Stimulated activated CD4-positive, alpha-beta T cell treated with anti-CD3 and anti-CD28 coated beads, Interleukin-1b, Interleukin-23, amount 100 ng/mL, for 24 hours (primary cell): ENCODE measurements at places on chromosomes 4 and X.
A peak's percentile ranks its signal among the peaks of the same experiment; 100 is the strongest.

GRCh38 chrX:78321809-78322208, 5.6 kb downstream of the CYSLTR1 start:
- DNase-seq: no peak

DNA sequence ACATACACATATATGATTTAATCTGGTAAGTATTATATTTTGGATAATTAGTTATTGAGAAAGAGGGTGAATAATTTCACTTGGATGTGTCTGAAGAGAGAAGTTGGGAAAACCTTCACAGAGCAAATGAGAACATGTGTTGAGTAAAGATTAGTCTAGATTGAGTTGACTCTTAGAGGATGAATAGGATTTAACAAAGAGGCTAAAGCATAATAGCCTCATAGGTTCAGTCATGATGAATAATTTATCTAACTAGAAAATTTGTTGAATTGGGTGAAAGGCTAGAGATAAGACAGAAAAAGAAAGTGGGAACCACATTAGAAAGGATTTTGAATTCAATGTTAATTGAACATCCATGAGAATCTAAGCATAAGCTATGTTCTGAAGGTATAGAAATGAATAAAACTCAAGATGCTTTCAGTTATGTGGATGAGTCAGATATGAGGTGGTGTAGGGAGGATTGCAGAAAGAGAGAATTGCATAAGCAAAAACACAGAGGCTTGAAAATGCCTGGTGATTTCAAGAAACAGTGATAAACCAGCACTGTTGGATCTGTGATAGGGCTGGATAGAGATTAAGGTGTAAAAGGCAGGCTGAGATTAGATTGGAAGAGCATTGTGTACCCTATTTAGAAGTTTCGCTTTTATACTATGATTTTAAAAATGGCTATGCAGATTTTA, 207.6 kb upstream of the NR3C2 start:
- no peak for DNase-seq

DNA sequence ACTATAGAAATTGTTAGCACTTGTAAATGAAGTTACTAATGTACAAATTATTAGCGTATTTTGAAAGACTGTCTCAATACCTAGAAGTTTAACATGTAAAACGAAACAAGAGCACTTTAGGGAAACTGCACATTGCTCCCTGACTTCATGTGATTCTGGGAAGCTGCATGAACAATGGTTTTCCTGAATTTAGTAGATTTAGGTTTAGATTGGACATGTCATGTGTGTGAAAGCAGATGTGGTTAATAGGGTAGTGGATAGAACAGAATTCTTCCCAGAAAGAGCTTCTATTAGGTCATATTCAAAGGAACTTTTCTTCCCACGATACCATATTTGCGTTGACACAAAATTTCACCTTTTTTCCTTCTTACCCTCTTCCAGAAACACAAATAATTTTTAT, 14.9 kb upstream of the CXCL8 start:
- DNase-seq: no peak

GRCh38 chr4:169987327-169988228, 38.6 kb downstream of the MFAP3L start:
- DNase-seq: no peak

DNA sequence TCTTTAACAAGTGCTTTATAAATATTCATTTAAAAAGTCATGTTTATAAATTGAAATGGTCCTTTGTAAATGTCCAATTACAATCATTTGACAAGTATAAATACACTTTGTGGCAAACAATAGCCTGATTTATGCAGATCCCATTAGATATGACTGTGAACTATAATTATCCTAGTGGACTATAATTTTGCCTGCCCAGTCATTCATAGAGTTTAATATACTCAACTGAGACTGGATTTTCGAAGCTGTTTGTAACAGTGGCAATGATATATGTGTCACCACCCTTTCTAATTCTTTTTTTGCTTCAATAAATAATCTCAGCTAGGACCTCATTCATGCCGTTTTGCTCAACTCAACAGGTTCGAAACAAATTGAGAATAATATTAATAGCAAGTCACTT, 732.0 kb downstream of the PCDH18 start:
- DNase-seq: no peak

DNA sequence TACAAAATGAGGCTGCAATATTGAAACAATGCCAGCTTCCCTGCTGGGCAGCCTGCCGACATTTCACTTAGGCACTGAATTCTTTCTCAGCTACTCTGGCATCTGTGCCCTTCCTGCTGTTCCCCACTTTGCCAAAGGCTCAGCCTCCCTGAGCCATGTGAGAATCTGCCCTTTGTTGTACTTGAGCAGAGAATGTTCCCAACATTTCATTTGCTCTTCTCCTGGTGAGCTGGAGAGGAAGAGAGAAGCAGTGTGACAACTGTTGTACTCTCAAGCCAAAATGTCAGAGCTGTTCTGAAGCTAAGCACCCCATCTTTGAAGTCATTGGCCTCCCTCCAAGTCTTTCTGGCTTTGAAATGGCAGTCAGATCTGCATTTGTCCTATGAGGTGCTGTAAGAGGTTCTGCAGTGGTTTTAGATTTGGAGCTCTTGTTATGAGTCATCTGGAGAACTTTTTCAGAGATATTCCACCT, 32.5 kb downstream of the LANCL3 start:
- no peak for DNase-seq

DNA sequence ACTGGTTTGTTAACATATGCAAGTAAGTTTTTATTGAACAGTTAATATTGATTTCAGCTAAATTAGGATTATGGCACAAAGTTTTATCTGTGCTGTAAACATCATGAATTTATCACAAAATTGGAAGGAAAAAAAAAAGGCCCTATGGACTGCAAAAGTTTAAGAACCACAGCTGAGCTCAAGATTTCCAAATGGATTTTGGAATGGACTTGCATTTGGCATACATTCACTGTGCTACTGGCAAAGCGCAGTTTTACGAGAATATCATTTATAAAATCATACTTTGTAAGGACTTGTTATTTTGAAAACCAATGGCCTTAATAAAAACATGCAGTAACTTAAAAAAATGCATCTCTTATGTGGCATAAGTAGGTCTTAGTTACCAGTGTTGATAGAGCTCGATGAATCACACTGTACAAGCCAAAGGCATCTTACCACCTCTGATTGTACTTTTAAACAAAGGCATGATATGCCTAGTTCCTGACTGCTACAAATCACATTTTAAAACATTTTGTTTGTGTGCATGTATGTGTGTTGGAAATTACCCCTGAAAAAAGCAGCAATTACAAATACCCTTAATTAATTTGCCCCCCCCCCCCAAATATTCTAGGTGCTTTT, 58.6 kb downstream of the TAB3 start:
- DNase-seq: no peak

- DNase-seq: no peak
Measured at GRCh38 chr4:102531462-102531861, 30.3 kb downstream of the NFKB1 start.

DNA sequence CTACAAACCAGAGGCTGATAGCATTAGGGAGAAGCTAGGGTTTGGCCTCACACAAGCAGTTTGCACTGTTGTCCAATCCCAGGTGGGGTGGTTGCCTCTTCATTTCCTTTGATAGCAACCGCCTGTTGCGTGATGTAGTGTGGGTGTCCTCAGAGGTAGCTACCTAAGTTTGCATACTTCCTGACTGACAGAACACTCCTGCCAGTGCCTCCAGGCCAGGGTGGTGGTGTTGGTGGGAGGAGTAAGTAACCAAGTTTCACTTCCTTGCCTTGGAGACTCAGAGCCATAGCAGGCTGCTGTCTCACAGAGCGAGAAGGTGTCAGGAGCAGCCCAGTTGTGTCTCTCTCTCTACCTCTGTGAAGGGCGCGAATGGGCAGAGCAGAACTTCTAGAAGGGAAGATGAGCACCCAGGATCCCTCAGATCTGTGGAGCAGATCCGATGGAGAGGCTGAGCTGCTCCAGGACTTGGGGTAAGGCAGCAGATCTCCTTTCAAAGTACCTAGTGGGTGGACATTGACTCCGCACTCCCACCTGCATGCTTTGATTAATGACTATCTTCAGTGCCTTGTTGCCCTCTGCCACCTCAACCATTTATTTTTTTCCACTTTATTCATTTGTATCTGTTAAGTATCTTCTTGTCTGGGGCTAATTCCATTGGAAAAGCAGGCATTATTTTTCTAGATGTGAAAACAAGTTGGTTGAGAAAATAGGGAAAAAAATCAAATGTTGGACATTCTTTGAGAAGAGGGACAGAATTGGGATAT, at the start of gene DAPP1:
TSS of gene DAPP1 (plus strand) at position 283 of the 764 bp plus-strand sequence. CDS start at position 370, 87 bp downstream.
- peak; percentile 65 for DNase-seq

GRCh38 chr4:156771171-156771837, 200.3 kb downstream of the PDGFC start:
- DNase-seq: no peak

- DNase-seq: no peak
Measured at GRCh38 chrX:51407520-51408409, 75.1 kb downstream of the NUDT10 start.

GRCh38 chr4:178185517-178185916, 743.3 kb upstream of the AGA start:
- DNase-seq: no peak

DNA sequence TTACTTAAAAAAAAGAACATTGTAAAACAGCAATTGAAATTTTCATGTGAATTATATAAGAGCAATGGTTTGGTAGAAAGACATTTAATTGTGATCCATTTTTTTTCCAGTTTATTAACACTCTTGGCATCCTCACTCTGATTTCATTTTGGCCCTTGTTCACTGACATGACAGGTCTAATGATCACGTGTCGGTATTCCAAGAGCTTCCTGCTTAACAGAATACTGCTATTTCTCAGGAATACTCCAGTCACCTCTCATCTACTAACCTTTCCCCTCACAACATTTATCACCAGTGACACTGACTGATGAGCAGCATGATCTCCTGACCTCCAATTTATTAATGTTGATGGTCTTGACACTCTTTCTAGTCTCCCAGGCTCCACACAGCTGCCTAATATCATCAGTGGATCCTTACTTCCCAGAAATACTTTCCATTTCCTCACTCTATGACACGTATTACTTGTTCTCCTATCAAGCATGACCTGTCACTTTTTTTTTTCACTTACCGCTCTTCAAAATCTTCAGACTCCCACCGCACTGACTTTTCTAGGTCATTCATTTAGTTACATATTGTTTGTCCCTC, 847.8 kb upstream of the SLIT2 start:
- no peak for DNase-seq

DNA sequence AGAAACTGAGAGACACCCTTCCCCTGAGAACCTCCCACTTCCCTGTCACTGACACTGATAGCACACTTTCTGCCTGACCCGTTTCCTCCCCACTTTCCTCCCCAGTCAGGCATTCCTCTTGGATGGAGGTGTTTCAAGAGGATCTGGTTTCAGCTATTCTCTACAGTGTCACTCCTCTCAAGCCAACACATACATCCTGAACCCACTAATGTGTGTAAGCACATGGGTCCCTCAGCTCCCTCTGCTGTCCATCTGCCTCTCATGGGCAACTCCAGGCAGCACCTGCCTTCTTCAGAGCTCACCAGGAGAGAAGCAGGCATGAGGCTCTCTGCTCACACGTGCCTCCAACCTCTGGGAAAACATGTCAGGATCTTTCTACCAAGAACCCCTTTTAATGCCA, 207.6 kb downstream of the NAF1 start:
- DNase-seq: no peak

DNA sequence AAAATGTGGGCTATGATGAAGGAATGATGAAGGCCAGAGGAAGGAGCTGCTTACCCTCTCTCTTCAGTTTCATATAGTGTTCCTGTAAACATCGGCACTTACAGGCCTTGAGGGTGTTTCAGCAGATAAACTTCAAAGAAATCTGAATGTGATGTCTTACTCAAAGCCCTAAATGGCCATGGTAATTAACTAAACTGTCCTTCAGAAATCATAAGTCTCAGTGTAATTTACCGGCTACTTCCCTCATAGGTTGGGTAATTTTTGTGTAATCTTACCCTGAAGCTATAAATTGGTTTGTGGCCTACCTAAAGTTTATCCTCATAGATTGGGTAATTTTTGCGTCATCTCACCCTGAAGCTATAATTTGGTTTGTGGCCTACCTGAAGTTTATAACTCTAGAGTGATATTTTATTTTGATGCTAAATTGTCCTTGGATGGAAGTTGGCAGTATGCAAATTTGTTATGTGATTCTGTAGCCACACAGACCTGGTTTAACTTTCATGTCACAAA, 2700.3 kb downstream of the ARAP2 start:
- no peak for DNase-seq

GRCh38 chrX:99663136-99663535, 746.9 kb downstream of the PCDH19 start:
- no peak for DNase-seq

- no peak for DNase-seq
Measured at GRCh38 chrX:110081740-110082139, 78.8 kb downstream of the TMEM164 start.

DNA sequence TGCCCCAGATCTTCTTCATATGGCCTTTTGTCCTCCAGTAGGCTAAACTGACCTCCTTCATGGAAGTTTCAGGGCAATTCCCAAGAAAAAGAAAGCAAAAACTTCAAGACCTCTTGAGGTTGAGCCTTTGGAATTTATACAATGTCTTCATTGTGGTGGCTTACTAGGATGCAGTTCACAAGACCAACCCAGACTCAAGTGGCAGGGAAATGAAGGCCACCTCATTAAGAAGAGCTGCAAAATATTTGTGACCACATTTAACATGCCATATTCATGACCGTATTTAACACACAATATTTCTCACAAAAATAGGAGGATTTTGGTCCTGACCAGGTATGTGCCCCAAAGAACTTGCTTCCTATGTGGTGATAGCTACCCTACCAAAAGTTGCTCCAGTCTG, 605.5 kb upstream of the PITX2 start:
- no peak for DNase-seq

DNA sequence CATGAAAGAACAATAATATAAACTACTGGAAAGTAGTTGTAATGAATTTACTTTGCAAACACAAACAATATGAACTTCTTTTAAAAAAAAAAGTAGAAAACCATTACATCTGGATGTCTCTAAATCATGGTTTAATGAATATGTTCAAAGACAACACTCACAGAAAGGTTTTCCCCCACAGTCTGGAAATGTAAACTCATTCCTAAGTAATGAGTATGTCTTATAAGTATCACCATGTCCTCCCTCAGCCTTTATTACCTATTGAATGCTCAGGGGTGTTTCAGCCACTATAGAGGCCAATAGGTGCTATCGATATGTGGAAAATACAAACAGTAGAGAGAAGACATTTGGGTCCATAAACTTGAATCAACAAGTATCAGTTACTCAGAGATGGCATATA, 186.7 kb downstream of the PALLD start:
- no peak for DNase-seq

DNA sequence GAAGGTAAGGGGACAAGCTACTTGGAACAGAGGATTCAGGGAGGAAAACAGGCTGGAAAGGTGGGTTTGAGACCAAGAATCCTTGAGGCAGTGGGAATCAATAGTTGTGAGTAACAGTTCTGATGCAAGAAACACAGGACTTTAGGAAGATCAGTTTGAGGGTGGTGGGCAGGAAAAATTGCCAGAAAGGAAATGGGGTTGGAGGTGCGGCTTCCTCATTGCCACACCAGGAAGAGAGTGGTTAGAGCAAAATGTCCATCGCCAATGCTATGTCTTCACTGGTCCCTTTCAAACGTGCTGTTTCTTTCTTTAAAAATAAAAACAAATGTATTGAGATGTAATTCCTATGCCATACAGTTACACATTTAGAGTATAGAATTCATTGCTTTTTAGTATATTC, 57.1 kb upstream of the NOCT start:
- no peak for DNase-seq
